ENCODE measurements at places on chromosomes 2 and 18.
A peak's percentile ranks its signal among the peaks of the same experiment; 100 is the strongest.

GRCh38 chr18:58605027-58606020 lies 23.6 kb downstream of the ALPK2 start:
- peak; percentile 94 for DNase-seq

DNA sequence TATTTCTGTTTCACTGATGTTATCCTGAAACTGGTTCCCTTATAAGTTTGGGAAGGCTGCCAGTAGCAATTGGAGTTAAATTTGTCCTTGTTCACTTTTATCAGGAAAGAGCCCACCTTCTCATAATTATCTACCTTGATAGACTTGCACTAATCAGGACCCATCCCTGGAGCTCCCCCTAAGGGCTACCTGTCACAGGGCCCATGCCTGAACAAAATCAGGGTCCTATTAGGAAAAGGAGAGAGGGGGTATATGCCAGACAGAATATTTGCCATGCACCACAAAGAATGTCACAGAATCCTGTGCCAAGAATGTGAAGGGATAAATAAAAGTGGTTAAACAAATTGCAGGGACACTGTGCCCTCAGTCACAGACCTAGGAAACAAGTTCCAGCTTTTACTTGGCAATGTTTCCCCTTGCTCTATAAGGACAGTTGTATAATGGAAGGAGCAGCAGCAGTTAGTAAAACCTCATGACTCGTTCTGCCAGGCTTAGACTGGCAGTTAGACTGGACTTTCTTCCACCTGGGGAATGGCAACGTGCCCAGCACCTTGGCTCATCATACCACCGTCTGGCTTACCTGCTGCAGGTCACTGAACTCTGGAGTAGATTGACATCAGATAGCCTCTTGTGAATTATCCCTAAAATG lies 32.3 kb upstream of the VWC2L start:
- no peak for DNase-seq

DNA sequence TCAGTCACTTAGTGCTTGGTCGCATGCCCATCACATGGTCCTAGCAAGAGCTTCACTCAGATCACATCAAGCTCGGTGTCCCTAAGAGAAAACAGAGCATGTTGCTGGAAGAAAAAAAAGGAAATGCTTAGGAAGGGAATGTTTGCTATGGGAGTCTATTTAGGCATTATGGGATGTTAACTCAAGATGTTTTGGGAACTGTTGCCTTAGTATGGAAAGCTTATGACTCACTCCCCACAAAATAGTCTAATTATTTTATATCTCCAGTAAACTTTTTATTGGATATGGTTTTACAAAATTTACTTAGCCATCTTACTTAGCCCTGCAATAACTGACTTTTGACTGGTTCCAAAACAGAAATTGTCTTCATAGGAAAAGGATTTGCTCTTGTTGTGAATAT lies 439.5 kb upstream of the ZEB2 start:
- no peak for DNase-seq

DNA sequence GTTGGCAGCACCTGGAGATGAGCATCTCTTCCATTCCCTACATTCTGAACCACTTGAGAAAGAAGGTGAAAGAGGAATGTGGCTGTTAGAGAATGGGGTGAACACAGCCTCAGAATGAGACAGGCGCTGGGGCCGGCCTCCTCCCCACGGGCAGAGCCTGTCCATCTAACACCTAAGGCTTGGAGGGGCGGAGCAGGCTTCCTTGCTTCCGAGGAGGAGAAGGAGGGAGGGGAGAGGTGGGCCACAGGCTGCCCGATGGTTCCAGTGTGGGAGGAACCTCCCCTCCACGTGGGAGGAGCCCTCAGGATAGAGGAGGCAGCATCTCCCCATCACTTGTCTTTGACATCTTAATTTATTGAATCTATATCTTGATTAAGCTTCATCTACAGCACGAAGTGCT lies 68.6 kb downstream of the CIB4 start:
- DNase-seq, result no peak

DNA sequence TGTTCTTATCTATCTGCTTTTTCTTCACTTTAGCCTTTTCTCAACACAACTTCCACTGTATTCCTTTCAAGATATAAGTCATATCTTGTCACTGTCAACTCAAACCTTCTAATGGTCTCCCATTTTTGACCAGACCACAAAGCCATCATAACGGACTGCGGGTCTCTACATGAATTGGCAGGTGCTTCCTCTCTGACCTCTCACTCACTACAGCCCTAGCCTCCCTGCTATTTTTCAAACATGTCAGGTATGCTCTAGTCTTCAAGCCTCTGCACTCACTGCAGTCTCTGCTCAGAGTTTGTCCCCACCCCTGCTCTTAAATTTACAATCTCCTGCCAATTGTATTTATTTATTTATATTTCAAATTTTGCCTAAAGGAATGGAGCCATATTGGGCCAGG lies 858.1 kb downstream of the TRIB2 start:
- no peak for DNase-seq

GRCh38 chr2:182043861-182044260 lies 58.2 kb downstream of the PPP1R1C start:
- DNase-seq, result no peak

DNA sequence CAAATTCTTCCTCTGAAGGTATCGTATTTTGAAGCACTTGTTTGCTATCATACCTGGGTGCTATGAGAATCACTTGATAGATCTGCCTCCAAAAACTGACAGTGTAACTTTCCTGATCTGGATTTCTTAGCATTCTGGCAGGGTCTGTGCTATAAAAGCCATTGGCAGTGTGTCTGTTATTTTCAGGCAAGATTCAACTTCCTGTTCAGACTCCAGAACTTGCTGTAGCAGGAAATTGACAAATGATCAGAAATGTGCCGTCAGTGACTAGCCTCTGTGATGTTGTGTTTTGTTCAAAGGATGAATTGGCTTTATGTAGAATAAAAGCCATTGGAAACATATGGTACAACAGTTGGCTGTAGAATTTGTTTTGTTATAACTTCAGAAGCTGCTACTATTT lies 273.3 kb downstream of the PTPRM start:
- no peak for DNase-seq

- DNase-seq, result no peak
Measured at GRCh38 chr2:152674334-152674733, 42.9 kb downstream of the PRPF40A start.

DNA sequence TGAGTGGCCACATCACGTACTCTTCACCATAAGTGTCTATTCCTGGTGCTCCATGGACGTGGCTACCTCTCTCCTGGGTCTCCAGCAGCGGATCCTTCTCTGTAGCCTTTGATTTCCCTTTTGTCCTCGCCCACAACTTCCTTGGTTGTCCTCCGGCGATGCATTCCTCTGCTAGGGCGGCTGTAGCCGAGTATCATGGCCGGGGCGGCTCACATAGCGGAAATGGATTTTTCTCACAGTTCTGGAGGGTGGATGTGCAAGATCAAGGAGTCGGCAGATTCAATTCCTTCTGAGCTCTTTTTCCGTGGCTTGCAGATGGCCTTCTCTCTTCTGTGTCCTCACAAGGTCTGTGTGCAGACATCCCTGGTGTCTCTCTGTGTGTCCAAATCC lies 35.7 kb downstream of the ACKR3 start:
- DNase-seq, result no peak

- no peak for DNase-seq
Measured at GRCh38 chr2:177268187-177268871, 3.8 kb upstream of the NFE2L2 start.

DNA sequence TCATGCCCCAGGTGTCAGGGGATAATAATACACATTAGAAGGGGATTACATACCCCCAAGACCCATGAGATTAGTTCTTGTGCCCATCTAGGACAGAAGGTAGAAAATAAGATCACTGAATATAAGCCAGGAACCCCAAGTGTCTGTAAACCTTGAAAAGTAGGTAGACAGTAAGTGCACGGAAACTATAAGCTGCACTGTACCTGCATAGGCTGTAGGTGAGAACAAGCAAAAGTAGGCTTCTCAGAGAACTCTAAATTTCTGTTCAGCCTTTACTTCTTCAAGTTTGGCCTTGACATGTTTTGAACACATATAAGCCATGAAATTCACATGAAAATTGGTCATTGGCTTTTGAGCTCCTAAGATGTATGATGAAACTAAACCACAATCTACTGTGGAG lies 113.0 kb upstream of the FSIP2 start:
- DNase-seq, result no peak

DNA sequence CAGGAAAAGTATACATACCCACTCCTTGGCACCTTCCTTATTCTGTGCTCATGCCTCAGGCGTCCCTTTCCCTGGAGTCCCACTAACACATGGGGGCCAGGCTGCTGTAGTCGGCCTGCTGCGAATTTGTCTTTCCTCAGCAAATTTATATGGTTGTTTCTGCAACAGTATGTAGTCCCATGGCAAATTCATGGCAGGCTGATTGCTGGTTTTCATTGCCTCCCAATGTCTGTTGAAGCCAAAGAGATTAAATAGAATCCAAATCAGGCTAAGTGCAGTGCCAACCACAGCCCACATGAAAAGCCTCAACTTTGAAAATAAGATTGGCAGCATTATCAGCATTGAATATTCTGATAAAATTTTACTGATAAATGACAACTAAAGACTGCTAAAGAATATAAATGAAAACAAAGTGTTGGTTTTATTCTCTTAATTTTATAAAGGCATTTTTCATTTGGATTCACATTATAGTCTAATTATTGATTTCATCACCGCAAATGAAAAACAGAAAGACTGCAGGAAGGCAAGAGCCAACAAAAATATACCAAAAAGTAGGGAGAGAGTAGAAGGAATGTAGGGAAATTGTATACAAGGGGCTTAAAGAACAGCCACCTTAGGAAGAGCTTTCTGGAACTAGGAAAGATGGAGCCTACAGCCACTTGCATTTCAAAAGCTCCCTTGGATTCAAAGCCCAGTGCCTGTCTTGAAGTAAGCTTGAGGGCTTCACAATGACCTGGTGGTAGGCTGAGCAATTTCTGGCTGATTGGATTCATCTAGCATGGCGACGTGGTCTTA lies 283.7 kb upstream of the MMADHC start:
- no peak for DNase-seq

DNA sequence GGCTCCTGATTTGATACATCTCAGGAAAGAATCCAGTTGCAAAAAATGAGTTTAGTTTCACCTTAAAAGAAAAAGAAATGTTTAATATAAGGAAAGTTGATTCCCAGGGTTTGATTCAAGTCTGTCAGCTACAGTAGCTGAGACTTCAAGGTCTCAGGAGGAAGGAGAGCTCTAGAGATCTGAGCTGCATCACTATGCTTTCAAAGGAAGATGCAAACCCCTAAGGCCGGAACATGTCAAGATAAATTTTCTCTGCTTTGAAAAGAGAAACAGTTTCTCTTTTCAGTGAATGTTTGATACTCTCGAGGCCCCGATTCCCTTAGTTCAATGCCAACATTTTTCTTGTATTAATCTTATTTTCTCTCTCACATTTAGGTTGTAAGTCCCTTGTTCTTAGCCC lies 128.6 kb downstream of the RGPD3 start:
- DNase-seq, result no peak

DNA sequence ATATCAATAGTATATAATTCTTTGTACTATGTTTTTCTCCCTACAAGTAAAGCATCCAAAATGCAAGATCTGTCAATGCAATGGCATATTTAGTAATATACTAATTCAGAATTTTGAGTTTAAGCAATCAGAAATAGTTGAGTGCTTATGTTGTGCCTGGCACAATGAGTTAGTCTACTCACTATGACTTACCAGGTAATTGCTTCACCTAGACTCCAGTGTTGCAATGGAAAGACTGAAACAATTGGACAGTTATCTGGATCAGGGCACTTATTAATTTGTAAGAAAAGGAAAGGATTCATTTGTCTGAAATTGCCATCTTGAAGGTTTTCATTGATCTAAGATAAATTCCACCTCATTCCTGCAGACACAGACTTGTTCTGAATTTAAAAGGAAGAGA lies 97.6 kb upstream of the TCF4 start:
- no peak for DNase-seq

- DNase-seq, result no peak
Measured at GRCh38 chr2:47644351-47644750, 138.6 kb upstream of the MSH6 start.

- DNase-seq, result no peak
Measured at GRCh38 chr18:50289108-50289443, 1.6 kb upstream of the CXXC1 start.

DNA sequence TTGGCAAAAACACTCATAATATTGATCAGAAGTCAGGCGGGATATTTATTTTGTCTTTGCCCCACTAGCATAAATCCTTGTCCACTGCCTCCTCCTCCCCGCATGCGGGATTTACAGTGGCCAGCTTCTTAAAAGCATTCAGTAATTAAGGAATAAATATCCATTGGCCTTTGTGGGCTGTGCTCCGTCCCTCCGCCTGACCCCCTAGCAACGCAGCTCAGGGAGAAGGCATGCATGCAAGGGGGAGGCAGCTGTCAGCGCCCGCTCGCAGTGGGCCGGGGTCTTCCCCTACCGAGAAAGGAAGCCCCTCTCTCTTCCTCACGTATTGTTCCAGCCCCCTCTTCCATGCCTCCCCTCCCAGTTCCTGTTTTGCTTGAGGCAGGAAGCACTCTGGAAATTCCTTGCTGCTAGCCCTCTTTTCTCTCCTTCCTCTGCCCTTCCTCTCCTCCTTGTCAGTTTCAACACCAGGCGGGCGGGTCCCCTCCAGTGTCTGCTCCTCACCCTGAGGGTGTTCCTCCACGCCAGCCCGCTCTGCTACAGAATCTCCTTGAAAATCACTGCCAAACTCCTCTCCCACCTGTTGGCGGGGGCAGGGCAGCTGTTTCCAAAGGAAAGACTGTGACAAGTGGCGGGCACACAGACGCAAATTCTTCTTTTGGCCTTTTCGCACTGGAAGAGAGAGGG lies 60.1 kb downstream of the GBX2 start:
- DNase-seq, result no peak

DNA sequence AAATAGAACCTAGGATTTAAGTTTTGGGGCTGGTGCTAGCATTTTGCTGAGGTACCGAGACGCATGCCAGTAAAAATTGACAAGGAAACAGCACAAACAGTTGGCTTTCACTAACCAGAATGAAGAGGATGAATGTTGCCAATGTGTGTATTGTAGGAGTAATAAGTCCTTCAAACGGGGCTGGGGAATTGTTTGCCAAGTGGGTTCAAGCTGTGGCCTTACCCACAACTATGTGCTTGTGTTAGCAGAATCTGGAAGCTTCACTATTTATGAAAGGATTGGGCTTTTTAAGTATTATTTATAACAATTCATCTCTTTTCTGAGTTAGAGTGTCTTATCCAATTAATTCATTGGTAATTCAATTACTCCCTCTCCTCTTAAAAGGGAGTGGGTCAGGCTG lies 15.0 kb upstream of the KIF5C start:
- DNase-seq, result no peak

GRCh38 chr2:138187221-138187620 lies 222.9 kb downstream of the HNMT start:
- DNase-seq, result no peak

GRCh38 chr2:42999856-43000241 lies 207.5 kb upstream of the HAAO start:
- DNase-seq, result no peak
